ENCODE measurements at places on chromosomes 12 and 14.
A peak's percentile ranks its signal among the peaks of the same experiment; 100 is the strongest.

- DNase-seq, result no peak
These were observed 172.9 kb downstream of the TSPAN9 start for GRCh38 chr12:3250034-3250433.

- no peak for DNase-seq
These were observed 12.1 kb upstream of the KCNMB4 start for GRCh38 chr12:70353780-70354660.

- no peak for DNase-seq
These were observed 186.9 kb upstream of the BTG1 start for GRCh38 chr12:92332552-92332951.

- no peak for DNase-seq
These were observed 157.5 kb downstream of the CALM1 start for GRCh38 chr14:90554341-90554740.

DNA sequence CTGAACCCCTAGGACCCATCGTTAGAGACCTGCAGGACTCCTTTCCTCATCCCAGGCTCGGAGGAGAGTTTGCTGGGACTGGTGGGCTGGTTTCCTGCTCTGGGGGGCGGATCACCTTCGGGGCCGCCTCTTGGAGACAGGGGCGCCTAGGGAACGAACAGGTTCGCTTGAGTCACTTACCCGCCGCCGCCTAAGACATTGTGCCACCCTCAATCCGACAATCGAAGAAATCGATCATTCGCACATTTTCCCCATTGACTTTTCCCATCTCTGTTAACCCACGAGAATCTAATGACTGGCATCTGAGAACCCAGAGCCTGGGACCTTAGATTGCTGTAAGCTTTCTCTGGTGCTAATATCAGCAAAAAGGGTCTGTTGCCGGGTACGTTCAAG, 322 bp downstream of the SLC39A9 start:
- DNase-seq, result no peak

DNA sequence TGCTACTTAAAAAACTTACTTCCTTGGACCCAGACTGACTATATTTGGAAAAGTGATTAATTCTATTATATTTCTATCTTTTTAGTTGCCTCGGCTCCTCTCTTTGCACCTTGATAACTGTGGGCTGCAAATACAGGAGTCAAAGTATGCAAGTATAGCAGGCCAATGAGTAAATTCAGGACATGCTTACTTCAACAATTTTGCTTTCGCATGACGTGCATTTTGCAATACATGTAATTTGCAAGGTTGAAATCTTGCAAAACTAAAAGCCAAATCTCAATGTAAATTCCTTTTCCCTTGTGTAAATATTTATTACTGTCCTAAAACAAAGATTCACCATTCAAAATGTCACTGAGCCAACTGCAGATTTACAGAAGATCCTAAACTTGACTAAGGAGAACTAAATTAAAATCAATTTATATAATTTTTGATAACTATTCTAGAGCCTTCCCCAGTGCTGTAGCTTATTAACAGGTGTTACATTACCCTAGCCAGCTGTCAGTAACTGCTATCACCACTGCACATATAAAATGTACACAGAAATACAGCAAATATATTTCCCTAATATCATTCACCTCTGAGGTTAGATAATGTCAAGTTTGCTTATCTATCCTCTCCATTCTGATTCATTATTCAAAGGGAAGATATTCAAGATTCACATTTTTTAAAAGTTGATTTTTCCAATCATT, 1069.5 kb downstream of the TRHDE start:
- no peak for DNase-seq

DNA sequence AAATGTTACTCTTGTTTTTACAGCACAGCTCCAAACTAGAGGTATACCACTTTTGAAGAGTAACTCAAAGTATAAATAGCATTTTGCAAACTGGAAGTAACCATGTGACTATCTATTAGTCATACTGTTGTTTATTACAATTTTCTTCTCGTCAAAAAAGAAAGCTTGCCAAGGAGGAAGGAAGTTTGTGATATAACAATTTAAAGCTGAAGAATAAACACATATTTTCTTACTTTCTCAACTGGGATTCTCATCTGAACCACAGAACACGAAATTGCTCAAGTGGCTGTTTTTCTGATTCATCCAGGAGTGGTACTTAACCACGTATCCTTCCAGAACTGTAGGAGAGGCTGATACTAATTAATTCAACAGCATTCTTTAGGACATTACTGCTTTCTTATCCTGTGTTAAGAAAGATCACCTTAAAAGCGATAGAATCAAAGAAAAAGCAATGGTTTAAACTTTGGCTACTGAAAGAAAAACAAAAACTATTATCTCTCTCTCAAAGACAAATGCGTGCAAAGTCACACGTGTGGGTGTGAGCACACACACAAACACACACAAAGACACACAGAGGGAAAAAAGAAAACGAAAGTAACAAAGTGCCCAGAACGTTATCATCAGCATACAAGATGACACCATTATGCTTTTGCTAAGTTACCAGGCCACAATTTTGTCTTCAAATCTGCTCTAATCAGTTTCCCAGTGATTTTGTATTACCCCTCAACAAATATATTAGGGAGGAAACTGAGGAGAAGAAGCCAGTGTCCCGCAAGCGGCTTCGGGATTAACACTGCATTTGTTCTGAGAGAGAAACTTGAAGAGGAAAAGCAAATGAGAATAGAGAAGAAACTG, at the start of gene CLEC2B:
Gene CLEC2B (minus strand): TSS at position 48 of the 855 bp plus-strand sequence.
- DNase-seq, result no peak

DNA sequence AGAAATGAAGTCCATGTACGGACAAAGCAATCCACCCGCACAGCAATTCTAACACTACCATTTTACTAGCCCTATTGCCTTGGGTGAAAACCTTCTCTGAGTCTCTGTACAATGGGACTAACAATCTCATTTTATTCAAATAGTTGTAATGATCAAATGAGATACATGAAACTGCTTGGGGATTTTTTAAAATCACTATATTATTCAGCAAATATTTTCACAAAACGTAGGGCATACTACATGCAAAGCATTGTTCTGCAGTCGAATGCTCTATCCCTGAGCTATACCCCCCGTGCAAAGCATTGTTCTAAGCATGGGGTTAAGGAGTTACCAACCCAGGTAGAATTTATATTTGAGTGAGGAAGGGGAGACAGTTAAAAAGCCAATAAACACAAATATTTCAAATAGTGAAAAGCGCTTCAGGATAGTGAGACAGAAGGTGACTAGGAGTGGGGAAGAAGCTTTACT, 554 bp upstream of the ATF7 start:
- DNase-seq, result no peak

GRCh38 chr12:17334784-17335183, 728.8 kb upstream of the LMO3 start:
- DNase-seq, result no peak

DNA sequence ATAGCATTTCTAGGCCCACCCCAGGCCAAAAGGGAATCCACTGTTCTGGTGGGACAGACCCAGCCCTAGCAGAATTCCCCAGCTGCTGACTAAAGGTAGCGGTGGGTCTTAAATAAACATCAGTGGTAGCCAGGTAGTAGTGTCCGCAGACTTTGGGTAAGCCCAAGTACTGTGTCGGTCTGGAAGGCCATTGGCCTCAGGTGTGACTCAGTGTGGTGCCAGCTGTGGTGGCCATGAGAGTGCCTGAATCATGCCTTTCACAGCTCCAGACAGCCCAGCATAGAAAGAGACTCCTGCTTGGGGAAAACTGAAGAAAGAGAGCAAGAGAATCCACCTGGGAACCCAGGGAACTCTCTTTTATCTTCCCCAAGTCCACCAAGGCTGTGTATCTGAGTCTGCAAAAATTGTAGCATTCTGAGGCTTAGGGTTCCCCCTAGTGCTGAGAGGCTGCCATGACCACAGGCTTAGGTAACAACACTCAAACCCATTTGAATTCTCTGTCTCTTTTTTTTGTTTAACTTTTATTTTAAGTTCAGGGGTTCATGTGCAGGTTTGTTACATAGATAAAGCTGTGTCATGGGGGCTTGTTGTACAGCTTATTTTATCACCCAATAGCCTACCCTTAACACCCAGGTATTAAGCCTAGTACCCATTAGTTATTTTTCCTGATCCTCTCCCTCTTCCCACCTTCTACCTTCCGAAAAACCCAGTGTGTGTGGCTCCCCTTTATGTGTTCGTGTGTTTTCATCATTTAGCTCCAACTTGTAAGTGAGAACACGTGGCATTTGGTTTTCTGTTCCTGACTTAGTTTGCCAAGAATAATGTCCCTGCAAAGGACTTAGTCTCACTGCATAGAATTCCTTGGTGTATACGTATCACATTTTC, 16.7 kb upstream of the CD163L1 start:
- peak; percentile 14 for DNase-seq

GRCh38 chr12:96198965-96199364, 4.8 kb downstream of the ELK3 start:
- no peak for DNase-seq

DNA sequence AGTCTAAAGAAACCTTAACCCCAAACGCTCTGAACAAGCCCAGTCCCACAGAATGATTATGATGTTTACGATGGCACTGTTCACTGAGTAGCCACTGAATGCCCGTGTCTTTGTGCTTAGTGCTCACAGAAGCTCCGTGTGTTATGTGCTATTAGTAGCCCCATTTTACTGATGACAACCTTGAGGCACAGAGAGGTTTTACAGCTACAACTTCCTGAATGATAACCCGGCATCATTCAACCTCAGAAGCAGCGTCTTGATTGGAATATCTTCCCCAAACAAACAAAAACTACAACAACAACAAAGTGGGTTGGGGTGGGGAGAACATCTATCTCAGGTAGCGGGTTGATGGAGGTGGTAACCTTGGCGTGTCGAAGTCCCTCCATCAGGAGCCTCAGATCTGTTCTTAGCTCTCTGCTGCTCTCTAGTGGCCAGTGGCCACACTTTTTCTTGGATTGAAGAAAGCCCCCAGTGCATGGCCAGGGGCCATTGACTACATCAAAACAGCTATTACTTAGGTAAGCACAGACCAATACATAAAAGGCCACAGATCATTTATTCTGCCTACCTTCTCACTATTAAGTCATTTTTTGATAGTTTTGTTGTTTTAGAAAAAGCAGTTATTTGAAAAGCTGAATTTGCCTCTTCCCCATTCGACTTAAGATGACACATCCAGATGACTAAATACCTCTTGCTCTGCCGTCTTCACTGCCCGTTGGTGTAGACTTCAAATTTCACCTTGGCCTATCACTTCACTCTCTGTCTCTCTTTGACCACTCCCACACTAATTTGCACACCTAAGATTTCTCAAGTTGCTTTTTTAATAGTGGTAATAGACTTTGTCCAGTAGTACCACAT, 376.9 kb downstream of the GALC start:
- no peak for DNase-seq

DNA sequence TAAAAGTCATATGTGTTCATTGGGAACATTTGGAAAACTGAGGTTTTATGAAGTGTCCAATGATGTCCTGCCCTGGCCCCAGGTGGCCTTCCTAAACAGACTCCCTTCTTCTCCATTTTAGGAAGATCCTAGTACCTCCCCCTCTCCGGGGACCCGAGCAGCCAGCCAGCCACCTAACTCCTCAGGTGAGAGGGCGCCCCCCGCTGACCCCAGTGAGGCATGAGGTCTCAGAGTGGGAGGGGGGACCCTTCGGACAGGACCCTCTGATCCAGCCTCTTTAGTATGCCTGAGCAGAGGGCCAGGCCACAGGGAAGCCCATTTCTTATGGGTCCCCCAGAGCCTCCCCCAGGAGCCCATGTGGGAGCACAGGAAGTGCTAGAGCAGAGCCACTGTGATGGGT, 23.7 kb downstream of the DEGS2 start:
- no peak for DNase-seq

- no peak for DNase-seq
These were observed 26.2 kb downstream of the SUSD6 start for GRCh38 chr14:69637503-69638031.

GRCh38 chr14:90728951-90729350, 87.3 kb downstream of the TTC7B start:
- no peak for DNase-seq

- no peak for DNase-seq
These were observed 111.2 kb downstream of the RIN3 start for GRCh38 chr14:92624764-92625163.

- DNase-seq, result no peak
These were observed 202.5 kb downstream of the KLHL28 start for GRCh38 chr14:44759277-44759676.

DNA sequence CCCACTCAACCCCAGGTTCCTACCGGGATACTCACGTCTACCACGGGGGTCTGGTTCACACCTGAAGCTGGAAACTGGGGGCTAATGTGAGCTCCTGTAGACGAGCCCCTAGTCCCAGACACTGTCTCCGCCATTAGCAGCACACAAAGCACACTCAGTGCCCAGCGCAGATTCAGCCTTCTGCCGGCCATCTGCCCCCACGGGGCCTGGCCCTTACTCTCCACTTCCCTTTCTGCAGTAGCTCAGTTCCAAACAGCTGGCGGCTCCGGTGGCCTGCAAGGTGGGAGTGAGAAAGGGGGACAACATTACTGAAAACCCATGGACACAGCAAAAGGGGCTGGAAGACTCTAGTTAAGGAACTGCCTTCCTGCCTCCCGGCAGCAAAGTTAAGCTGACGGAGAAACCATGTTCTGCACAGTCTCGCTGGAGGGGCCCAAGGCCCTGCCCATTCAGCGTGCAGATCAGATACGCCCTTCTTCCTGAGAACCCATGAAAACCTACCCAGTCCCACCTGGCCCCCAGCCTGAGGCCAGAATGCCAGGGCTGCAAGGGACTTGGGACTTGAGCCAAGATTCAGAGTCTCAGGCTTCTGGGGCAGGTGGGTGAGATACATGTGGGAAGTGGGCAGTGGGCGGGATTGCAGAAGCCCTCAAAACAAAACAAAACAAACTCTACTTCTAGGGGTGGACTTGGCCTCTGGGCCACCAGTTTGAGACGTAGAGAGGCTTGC, 2.1 kb downstream of the SLC8B1 start:
- DNase-seq, result no peak

GRCh38 chr14:66483322-66483721, 2.8 kb upstream of the CCDC196 start:
- DNase-seq, result no peak

DNA sequence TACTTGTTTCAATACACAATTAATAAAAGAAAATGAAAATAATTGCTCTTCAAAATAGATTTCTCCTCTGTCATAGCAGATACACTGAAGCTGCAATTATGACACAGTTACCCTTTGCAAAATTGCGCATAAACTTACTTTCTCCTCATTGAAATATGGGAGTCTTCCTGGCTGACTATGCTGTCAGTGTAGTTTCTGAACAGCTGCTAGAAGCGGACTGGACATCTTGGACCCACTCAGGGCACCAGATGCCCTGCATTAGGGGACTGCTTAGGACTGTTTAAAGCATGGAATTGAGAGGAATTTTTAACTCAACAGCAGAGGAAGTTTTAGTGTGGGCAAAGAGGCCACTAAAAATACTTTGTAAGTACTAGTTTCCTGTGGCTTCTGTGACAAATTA, 454.9 kb downstream of the ATP23 start:
- no peak for DNase-seq

- no peak for DNase-seq
These were observed 174.9 kb downstream of the BCAT1 start for GRCh38 chr12:24773996-24774395.

GRCh38 chr14:63134801-63135200, 69.4 kb upstream of the RHOJ start:
- DNase-seq, result no peak

- no peak for DNase-seq
These were observed 778 bp downstream of the SLC8B1 start for GRCh38 chr12:113333877-113334785.
